ENCODE measurements at places on chromosomes 2 and 18. TPM values are rescaled to one million over a fixed set of nuclear protein-coding genes. Genes with fewer than 3 reads are reported as not detected.

DNA sequence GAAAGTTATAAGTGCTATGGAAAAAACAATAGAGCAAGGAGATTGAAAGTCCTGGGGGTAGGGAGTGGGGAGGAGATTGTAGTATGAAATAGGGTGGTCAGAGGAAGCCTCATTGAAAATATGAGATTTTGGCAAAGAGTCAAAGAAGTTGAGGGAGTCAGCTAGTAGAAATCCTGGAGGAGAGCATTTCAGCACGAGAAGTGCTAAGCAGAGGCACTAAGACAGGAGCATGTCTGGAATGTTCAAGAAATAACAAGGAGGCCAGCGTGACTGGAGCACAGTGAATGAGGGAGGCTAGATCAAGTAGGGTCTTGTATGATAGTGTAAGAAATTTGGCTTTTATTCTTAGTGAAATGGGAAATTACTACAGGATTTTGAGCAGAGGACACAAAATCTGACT lies 2.1 kb upstream of the TSPYL6 start:
- H3K4me3 ChIP-seq: no peak overlapping the region
- no peaks in the 10 kb centered on the region for H3K36me3 ChIP-seq
- H3K4me1 ChIP-seq: no peaks in the 10 kb centered on the region
- no peak for DNase-seq
- H3K27ac ChIP-seq: no peak overlapping the region
- no peaks in the 10 kb centered on the region for H3K27me3 ChIP-seq

GRCh38 chr2:199455545-199456382 lies 2.0 kb downstream of the SATB2 start:
- no peaks in the 10 kb centered on the region for H3K36me3 ChIP-seq
- H3K27ac ChIP-seq: no peak overlapping the region
- H3K4me1 ChIP-seq: peaks cover 31% of the 10 kb centered on the region
- peak; percentile 78 for DNase-seq
- H3K4me3 ChIP-seq: peak overlapping the region; percentile 63
- no peaks in the 10 kb centered on the region for H3K27me3 ChIP-seq

- peaks cover 51% of the 10 kb centered on the region for H3K36me3 ChIP-seq
- H3K4me1 ChIP-seq: no peaks in the 10 kb centered on the region
- no peak overlapping the region for H3K4me3 ChIP-seq
- no peak overlapping the region for H3K27ac ChIP-seq
- no peaks in the 10 kb centered on the region for H3K27me3 ChIP-seq
Measured at GRCh38 chr2:190979906-190980629, 33.9 kb downstream of the STAT1 start.

DNA sequence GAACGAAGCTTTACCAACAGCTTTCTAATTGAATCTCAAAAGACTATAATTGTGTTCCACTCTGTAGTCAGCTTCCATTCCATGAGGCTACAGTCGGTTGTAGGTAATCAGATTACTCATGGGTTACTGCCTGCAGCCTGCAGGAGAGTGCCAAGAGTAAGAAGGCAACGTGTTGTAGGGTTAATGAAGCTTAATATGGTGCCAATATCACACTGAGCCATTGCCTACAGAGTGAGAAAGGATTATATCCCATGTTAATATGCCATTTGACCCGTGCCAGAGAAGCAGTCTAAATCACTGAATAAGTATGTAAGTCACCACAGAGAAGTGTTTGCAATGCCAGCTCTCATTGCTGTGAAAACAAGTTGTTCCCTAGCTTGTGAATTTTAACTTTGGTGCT lies 734.5 kb upstream of the ACVR2A start:
- no peak overlapping the region for H3K4me3 ChIP-seq
- H3K4me1 ChIP-seq: no peaks in the 10 kb centered on the region
- no peaks in the 10 kb centered on the region for H3K27me3 ChIP-seq
- H3K36me3 ChIP-seq: no peaks in the 10 kb centered on the region
- no peak for DNase-seq
- H3K27ac ChIP-seq: no peak overlapping the region

DNA sequence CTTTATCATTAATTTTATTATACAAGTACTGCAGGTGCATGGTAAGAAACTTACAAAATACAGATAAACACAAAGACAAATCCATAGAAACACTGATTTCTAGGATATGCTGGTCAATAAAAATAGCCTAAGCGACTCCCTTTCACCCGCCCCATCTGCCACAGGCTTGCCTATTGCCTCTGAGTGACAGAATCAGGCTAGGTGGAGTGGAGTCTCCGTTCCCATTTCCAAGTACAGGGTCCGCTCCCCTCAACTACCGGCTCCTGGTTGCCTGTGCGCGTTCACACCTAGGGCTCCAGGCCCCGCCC lies 201 bp upstream of the TRAPPC12 start:
- H3K4me3 ChIP-seq: peak overlapping the region; percentile 86
- H3K4me1 ChIP-seq: peaks cover 37% of the 10 kb centered on the region
- peaks cover 16% of the 10 kb centered on the region for H3K36me3 ChIP-seq
- H3K27ac ChIP-seq: peak overlapping the region; percentile 16

DNA sequence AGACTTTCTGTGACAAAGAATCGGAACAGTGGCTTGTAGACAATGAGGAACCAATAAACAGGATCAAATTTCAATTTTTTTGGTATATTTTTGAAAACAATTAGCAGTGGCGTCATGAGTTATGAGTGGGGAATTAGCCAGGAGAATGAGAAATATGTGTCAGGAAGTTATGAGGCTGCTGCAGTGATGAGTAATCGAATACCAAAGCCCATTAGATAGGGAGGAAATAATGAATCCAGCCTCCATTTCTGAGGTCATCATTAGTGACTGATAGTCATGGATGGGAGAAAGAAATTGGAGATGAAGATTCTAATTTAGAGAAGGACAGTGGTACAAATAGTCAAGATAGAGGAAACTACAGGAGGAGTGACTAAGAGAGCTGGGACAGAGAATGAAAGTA lies 673.1 kb upstream of the VRK2 start:
- H3K36me3 ChIP-seq: no peaks in the 10 kb centered on the region
- H3K4me3 ChIP-seq: no peak overlapping the region
- DNase-seq: no peak
- H3K27me3 ChIP-seq: no peaks in the 10 kb centered on the region
- H3K4me1 ChIP-seq: no peaks in the 10 kb centered on the region
- H3K27ac ChIP-seq: no peak overlapping the region

MLPH gene
- not detected for total RNA-seq

DNA sequence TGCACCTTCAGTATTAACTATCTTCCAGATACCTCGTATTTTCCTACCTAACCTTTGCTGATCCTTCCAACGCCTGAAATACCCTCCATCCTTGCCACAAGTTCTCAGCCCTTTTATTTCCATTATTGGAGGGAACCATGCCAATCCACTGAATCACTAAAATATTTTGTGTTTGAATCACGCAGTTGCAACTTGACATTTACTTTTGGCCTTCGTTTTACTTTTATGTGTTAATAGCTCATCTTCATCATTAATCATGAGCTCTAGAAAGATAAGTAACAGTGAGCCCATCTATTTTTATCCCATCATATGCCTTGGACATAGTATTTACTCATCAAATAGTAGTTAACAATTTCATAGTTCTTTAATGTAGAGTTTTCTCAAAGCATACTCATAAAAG lies 463.2 kb downstream of the THSD7B start:
- no peak overlapping the region for H3K27ac ChIP-seq
- no peaks in the 10 kb centered on the region for H3K27me3 ChIP-seq
- no peak overlapping the region for H3K4me3 ChIP-seq
- H3K4me1 ChIP-seq: no peaks in the 10 kb centered on the region
- no peaks in the 10 kb centered on the region for H3K36me3 ChIP-seq
- no peak for DNase-seq

- H3K4me1 ChIP-seq: no peaks in the 10 kb centered on the region
- no peaks in the 10 kb centered on the region for H3K36me3 ChIP-seq
- no peak overlapping the region for H3K4me3 ChIP-seq
- no peaks in the 10 kb centered on the region for H3K27me3 ChIP-seq
Measured at GRCh38 chr18:75109819-75110218, 99.1 kb downstream of the PTGR3 start.

DNA sequence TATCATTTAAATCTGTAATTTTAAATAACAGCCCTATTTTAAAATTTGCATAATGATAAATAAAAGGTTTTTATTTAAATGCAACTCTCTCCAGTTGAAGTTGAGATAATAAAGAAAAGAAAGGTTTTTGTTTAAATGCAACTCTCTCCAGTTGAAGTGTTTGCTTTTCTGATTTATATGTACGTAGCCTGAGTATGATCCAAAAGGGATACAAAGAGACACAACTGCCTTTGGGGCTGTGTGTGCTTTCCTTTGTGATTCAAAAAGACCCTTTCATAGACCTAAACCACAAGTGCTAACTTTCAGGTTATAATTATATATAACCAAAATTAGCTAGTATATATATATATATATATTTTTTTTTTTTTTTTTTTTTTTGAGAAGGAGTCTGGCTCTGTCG lies 76.2 kb upstream of the MFF start:
- no peaks in the 10 kb centered on the region for H3K4me1 ChIP-seq
- DNase-seq: no peak
- H3K4me3 ChIP-seq: no peak overlapping the region
- no peak overlapping the region for H3K27ac ChIP-seq

ERFE gene
- total RNA-seq: 2.8 TPM

Measured in Karpas-422 (cell line).